ENCODE measurements at places on chromosomes 16 and 17.

DNA sequence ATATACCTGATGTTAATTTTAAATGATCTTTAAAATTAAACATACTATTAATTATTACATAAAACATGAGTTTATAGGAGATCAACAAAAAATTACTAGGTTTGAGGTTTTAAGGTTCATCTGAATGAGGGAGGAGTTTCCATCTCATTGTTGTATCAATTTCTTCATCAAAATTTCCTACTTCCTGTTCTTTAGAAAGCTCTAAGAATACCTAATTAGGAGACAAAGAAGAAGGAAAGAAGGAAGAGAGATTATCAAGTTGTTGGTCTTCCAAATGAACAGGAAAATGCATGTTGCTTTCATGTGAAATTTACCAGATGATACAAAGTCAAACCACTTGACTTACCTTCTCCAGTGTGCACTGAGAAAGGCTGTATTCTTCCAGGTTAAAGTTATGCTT, 18.1 kb upstream of the ABCA9 start:
- no peak for DNase-seq

DNA sequence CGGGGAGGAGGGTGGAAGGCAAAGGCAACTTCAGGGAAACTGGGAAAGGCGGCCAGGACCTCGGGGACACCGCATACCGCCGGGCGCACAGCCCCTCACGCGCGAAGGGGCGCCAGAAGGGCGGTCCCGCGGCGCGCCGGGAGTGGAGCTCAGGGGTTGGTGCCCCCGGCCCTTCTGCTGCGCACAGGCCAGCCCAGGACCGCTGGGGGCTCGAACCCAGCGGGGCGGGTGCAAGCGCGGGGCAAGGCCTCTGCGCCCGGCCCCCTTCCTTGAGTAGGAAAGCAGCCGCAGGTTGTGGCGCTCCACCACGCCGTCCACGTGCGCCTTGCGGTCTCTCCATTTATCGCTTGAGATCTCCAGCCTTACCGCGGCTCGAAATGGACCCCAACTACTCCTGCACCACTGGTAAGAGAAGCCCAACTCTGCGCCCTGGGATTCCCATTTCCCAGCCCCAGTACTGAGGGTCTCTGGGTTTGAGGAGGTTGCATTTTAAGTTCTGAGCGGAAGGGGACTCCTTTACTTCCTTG, 3.0 kb upstream of the MT1A start:
- no peak for DNase-seq

DNA sequence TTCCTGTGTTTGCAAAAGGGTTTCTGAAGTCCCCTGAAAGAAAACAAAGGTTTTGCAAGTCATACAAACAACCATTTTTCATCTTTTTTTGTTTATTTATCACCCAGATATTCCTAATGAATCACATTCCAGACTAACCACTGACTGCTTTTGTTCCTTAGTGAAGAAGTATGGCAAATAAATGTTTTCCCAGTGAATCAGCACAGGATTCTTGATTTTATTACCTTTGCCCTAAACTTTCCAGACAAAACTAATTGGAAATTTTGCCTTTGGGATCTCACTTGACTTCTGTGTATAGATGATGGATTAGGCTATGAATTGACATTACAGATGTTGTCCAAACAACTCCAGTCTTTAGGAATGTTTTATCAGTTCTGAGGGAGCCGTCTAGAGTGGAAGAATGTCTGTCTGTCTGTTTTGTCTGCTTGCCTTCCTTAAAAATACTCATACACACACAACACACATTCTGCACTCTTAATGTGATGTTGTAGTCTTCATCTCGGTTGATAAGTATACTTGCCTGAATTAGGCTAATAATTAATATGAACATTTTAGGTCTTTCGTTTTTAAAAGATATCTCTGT, 48.9 kb downstream of the VMP1 start:
- DNase-seq = peak; percentile 32

- DNase-seq = no peak
Measured at GRCh38 chr17:1563786-1564613, 1.4 kb upstream of the PITPNA start.

GRCh38 chr17:41413982-41414381, 10.4 kb downstream of the KRT37 start:
- no peak for DNase-seq

DNA sequence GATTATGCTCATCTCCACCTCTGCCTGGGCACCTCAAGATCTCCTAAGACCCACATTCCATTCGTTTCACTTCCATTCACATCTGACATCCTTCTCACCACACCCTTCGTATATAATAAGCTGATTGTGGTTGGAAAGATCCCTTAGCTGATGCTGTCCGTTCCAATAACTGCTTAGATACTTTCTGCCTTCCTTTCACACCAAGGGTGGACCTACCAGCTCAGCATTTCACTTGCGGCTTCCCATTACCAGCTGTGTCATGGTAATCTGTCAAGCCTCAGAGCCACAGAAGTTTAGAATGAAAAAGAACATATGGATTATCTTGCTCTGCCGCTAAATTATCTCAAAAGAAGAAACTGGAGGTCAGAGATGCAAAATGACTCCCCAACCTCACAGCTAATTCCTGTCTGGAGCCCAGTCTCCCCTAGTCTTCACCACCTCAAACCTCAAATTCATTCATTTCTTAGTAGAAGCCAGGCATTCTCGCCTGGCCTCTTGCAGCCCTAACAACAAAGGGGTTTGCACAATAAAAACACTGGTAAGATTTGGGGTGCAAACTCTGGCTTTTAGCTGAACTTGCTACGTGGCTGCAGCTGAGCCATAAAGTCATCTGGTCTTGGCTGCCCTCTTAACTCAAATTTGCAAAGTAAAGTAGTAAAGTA, 182.8 kb upstream of the HS3ST3A1 start:
- peak; percentile 49 for DNase-seq

DNA sequence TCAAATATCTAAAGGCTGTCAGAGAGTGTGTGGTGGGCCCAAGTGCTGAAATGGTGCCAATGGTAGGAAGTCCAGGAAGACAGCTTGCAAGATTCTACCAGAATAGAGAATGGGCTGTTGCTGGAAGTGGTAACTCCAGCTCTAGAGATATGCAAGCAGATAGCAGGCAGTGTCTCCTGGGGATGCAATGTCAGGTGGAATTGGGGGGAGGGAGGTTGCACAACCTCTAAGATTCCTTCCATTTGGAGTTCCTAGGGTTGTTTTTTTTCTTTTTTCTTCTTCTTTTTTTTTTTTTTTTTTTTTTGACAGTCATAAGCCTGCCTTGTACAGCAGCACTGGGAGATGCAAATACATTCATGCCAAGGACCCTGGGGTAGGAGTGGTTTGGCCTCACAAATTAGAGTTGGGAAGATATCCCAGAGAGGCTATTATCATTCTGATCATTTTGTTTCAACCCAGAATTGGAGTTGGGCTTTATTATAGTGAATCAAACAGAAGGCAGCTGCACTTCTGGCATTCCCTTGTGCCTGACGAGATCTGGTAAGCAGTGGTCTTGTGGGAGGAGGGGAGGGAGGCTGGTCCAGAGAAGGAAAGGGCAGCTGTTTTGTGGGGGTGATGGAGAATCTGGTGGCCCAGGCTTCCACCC, 51.1 kb downstream of the SLC6A2 start:
- DNase-seq = peak; percentile 94

- DNase-seq = no peak
Measured at GRCh38 chr17:6568184-6568758, 11.9 kb upstream of the PITPNM3 start.

- no peak for DNase-seq
Measured at GRCh38 chr16:78804058-78804735, 704.7 kb downstream of the WWOX start.

DNA sequence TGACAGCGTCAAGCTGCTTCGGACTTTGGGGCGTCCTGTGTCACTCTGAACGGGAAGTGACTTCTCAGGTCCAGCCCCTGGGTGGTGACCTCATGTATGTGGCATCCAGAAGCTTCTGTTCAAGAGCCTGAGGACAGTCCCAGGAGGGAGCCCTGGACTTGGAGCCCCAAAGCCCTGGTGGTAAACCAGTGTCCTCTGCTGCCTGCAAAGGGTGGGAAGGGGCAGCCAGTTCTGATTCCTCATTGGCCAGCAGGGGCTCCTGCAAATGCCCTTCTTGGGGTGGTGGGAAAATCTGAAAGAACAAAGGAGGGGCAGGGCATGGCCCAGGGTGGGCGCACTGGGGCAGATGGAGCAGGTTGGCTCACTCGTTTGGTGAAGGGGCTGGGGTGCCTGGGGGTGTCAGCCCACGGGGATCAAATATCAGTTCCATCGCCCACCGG, 1.6 kb downstream of the OSGIN1 start:
- DNase-seq = peak; percentile 60

GRCh38 chr16:80081846-80082245, 458.9 kb upstream of the DYNLRB2 start:
- no peak for DNase-seq

DNA sequence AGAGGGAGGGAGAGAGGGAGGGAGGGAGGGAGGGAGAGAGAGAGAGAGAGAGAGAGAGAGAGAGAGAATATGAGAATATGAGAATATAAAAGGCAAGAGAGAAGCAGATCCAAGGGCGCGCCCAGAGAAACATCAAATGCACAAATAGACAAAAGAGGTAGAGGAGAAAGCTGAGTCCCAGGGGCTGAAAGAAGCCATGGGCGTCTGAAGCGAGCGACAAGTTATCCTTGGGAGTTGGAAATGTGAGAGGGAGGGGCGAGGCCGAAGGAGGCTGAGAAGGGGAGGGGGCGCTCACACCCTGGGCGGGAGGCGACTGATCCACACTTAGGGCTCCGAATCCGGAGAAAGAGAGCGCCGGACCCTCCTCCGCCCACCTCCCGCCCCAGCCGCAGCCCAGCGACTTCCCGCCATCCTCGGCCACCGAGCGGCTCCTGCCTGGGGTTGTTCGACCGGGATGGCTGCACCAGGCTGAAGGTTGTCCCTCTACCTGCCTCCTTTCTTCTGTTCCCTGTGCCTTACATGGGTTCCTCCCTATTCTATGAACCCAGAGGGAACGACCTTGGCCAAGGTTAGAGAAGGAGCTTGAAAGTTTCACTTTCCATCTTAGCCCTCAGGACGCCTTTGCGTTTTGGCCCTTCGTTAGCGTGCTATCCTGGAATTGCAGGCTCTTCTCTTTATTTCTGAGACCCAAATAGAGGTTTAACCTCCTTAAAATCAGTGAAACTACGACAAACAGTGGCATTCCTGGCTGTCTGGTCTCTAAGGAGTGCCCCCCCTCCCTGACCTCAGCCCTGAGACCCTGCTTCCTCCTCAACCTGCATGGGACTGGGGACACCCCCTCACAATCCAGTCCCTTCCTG, 21.2 kb upstream of the HOXB9 start:
- no peak for DNase-seq

DNA sequence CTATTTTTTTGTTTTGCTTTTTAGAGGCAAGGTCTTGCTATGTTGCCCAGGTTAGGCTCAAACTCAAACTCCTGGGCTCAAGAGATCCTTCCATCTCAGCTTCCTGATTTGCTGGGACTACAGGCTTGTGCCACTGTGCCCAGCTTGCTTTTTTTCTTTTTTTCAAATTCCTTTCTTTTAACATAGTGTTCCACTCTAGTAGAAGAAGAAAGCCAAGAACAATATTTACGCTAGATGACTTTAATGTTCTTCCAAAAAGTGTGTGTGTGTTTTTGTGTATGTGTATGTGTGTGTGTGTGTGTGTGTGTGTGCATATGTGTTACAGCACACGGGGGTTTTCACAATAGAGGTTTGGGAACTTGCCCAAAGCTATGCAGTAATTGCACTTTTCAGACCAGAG, 10.7 kb upstream of the UMOD start:
- no peak for DNase-seq

GRCh38 chr16:65796481-65796880, 570.0 kb upstream of the CDH5 start:
- no peak for DNase-seq

DNA sequence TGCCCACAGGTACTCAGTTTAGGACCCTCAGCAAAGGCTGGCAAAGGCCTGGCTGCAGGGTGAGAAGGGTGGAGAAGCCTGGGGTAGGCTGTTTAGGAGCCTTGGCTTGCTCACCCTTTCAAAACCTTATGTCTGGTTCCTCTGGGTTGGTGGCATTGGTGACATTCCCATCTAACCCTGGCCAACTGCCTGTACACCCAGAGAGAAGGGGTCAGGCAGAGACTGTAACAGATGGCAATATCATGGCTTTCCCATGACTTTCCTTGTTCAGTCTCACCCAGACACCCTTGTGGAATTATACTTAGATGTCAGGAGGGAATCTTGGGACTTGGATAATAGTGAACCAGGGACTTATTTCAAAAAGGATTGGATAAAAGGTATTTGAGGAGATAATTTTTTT, 18.5 kb upstream of the LLGL1 start:
- no peak for DNase-seq

- DNase-seq = no peak
Measured at GRCh38 chr16:35308674-35309073, 1849.3 kb downstream of the TP53TG3F start.

DNA sequence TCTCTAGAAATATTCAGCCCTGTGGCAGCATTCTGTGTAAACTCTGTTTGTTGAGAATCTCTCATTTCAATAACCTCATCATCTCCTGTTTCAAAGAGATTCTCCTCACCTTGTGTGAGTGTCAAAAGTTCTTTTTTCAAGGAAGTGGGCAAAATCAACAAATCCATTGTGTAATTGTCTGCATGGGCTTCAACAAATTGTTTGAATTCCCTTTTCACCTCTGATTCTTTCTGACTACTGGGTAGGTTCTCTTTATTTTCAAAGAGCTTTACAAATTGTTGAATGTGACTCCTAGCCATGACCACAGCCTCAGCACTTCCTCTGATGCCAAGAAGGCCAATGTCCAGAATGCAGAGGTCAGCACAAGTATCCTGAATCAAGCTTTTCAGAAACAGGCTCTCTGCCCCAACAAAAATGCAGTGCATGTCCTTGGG, 48.0 kb downstream of the N4BP1 start:
- no peak for DNase-seq

DNA sequence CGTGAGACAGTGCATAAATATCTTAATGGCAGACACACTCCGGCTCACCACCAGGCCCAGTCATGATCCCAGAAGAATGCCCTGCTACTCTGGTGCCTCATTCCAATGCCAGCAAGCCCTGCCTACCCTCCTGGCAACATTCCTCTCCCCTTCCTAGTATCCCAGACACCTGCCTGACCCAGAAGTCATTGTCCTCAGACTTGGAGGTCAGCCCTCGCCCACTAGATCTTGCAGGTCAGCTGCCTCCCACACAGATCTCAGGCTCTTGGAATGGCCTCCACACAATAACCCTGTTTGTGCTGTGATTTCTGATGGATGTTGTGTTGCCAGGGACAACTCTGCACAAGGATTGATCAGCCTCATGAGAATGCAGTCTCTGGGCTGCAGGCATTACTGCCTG, 1.8 kb upstream of the TEX2 start:
- DNase-seq = no peak

Data from lung (tissue), 17 donors.